ENCODE measurements at places on chromosomes 3 and 15. TPM values are rescaled to one million over a fixed set of nuclear protein-coding genes. Genes with fewer than 3 reads are reported as not detected.

- no peaks in the 10 kb centered on the region for H3K4me1 ChIP-seq
- no peak overlapping the region for H3K4me3 ChIP-seq
- H3K27ac ChIP-seq = no peak overlapping the region
- no peaks in the 10 kb centered on the region for H3K27me3 ChIP-seq
- H3K36me3 ChIP-seq = no peaks in the 10 kb centered on the region
Observed at GRCh38 chr3:102400142-102400541, 34.7 kb upstream of the ZPLD1 start.

CCR9 gene
- total RNA-seq = not detected

SLCO2A1 gene
- 234 TPM for total RNA-seq

GOLGB1 gene
- total RNA-seq = 57.0 TPM

CYP1A2 gene
- total RNA-seq = 0.32 TPM

GP9 gene
- total RNA-seq = 1.2 TPM

EHD4 gene
- total RNA-seq = 39.5 TPM

SPATA12 gene
- total RNA-seq = 0.38 TPM

FAM81A gene
- 1.3 TPM for total RNA-seq

WDR49 gene
- 1.2 TPM for total RNA-seq

GRCh38 chr3:58495101-58495500 lies 3.2 kb downstream of the KCTD6 start:
- H3K4me3 ChIP-seq = no peak overlapping the region
- H3K4me1 ChIP-seq = peaks cover 26% of the 10 kb centered on the region
- no peaks in the 10 kb centered on the region for H3K27me3 ChIP-seq
- peaks cover 4% of the 10 kb centered on the region for H3K36me3 ChIP-seq
- DNase-seq = no peak

DNA sequence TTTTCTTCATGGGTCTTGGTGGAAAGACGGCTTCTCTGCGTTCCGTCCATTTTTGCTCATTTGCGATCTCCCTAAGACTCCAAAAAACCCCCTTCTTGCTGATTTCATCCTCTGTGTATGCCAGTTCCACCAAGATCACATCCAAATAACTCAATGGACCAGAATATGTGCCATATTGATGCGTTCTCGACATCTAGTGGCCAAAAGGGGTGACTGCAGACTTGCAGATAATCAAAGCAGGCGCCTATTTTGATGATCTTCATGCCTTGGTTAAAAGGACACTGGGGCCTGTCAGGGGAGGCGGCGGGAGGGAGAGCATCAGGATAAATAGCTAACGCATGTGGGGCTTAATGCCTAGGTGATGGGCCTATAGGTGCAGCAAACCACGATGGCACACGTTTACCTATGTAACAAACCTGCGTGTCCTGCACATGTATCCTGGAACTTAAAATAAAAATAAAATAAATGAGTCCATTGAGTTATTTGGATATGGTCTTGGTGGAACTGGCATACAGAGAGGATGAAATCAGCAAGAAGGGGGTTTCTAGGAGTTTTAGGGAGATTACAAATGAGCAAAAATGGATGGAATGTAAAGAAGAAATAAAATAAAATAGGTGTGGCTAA lies 104.2 kb upstream of the RAD18 start:
- H3K27ac ChIP-seq = no peak overlapping the region
- H3K4me1 ChIP-seq = peaks cover 3% of the 10 kb centered on the region
- H3K4me3 ChIP-seq = no peak overlapping the region
- H3K27me3 ChIP-seq = no peaks in the 10 kb centered on the region

OIP5 gene
- 0.55 TPM for total RNA-seq

DNA sequence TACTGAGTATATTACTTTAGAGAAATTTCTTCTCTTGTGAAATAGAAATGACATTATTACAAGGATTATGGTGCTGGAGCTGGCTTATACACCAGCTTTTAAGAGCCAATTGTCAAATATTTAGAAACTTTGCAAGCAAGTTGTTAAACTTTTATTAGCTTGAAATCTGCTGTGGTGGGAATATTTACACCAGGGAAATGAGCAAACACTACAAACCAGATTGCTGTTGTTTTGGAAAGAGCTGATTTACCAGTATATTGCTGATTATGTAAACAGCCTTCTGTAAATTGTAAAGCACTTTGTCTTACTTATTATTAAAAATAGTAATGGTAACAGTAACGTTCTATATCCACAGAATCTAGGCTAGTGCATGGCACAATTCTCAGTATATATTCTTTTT lies 61.5 kb downstream of the MAP3K13 start:
- H3K27ac ChIP-seq = no peak overlapping the region
- H3K27me3 ChIP-seq = no peaks in the 10 kb centered on the region
- no peak for DNase-seq
- H3K4me1 ChIP-seq = no peaks in the 10 kb centered on the region
- no peak overlapping the region for H3K4me3 ChIP-seq

KY gene
- total RNA-seq = 0.29 TPM

DNA sequence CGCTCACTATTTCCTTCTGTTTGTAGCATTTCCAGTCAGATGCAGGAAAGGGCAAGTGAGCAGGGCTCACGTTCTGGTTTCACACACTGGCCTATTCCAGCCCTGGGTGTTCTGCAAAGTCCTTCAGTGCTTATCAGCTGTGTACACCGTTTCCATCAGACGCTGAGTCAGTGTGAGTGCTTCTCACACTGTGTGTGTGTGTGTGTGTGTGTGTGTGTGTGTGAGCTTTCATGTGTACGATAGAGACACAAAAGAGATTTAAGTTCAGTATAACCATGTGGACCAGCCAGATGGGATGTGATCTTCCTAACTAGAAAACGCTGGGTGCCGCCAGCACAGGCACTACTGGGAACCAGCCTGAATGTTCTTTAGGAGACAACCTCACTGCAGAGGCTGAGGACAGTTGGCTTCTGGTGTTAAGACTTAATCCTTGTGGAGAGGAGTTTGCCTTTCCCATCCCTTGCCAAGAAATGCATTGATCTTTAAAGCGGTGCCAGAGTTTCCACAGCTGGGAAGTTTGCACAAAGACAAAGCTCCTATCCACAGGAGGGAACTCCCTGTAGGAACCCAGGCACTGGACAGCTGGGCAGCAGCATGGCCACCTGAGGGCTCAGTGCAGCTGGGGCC lies 3.9 kb upstream of the CHSY1 start:
- DNase-seq = no peak
- peaks cover 7% of the 10 kb centered on the region for H3K4me1 ChIP-seq
- H3K4me3 ChIP-seq = no peak overlapping the region
- no peaks in the 10 kb centered on the region for H3K27me3 ChIP-seq

DNA sequence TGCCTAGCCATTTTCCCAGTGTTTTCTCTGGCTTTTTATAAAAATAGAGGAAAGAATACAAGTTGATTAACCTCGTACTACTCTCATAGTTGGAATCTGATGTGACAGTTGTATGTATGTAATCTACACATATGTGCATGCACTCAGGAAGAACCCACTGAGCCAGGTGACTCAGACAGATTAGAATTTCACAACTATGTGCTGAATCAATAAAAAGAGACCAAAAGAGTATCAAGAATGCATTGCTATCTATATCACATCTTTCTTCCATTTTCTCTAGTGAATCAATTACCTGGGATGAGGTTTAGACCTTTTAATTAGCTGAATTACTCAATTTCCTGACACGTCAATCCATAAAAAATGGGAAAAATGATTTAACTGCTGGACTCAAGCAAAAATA lies 319.3 kb upstream of the ATP10A start:
- no peaks in the 10 kb centered on the region for H3K4me1 ChIP-seq
- DNase-seq = no peak
- H3K27ac ChIP-seq = no peak overlapping the region
- no peaks in the 10 kb centered on the region for H3K27me3 ChIP-seq
- H3K4me3 ChIP-seq = no peak overlapping the region
- H3K36me3 ChIP-seq = no peaks in the 10 kb centered on the region
